ENCODE measurements at places on chromosomes 6 and 20.

DNA sequence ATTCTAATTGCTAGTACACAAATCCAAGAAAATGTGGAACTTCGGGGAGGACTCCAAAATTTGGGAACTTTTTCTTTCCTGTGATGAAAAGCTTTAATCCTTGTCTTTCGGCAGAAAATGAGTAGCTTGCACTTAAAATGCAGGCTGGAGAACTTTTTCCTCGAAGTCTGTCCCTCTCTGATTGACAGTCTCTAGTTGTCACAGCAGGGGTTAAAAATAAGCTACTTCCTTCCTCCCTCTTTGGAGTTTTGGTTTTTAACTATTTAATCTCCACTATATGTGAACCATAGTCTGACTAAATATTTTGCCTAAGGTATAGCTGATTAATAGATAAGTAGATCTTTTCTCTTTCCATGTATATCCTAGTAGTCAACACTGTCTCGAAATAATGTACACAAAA lies 66.8 kb upstream of the MBOAT1 start:
- DNase-seq = no peak
- H3K36me3 ChIP-seq = no peaks in the 10 kb centered on the region
- no peak overlapping the region for H3K4me3 ChIP-seq
- no peaks in the 10 kb centered on the region for H3K27me3 ChIP-seq
- H3K4me1 ChIP-seq = no peaks in the 10 kb centered on the region

GRCh38 chr6:32271429-32271828 lies 47.6 kb upstream of the NOTCH4 start:
- no peak for DNase-seq
- H3K36me3 ChIP-seq = no peaks in the 10 kb centered on the region
- peak overlapping the region; percentile 71 for H3K27ac ChIP-seq
- H3K27me3 ChIP-seq = no peaks in the 10 kb centered on the region

- no peaks in the 10 kb centered on the region for H3K36me3 ChIP-seq
- no peak overlapping the region for H3K4me3 ChIP-seq
- H3K27ac ChIP-seq = no peak overlapping the region
Observed at GRCh38 chr6:117138425-117138824, 126.9 kb upstream of the VGLL2 start.

GRCh38 chr6:118468682-118469465 lies 79.2 kb upstream of the PLN start:
- no peak overlapping the region for H3K4me3 ChIP-seq
- DNase-seq = no peak
- H3K36me3 ChIP-seq = peaks cover 29% of the 10 kb centered on the region
- no peaks in the 10 kb centered on the region for H3K27me3 ChIP-seq

GRCh38 chr6:82959385-82959941 lies 106.2 kb downstream of the UBE3D start:
- no peaks in the 10 kb centered on the region for H3K36me3 ChIP-seq
- H3K27me3 ChIP-seq = no peaks in the 10 kb centered on the region
- H3K4me1 ChIP-seq = no peaks in the 10 kb centered on the region
- H3K4me3 ChIP-seq = no peak overlapping the region
- no peak for DNase-seq

- no peak for DNase-seq
- no peaks in the 10 kb centered on the region for H3K4me1 ChIP-seq
- H3K27ac ChIP-seq = no peak overlapping the region
- H3K4me3 ChIP-seq = no peak overlapping the region
Observed at GRCh38 chr6:124400261-124400999, 561.8 kb upstream of the RNF217 start.

GRCh38 chr6:121884091-121884490 lies 448.6 kb downstream of the GJA1 start:
- H3K36me3 ChIP-seq = no peaks in the 10 kb centered on the region
- no peak overlapping the region for H3K4me3 ChIP-seq
- no peaks in the 10 kb centered on the region for H3K4me1 ChIP-seq
- DNase-seq = no peak
- no peaks in the 10 kb centered on the region for H3K27me3 ChIP-seq

GRCh38 chr6:165820407-165820806 lies 157.4 kb upstream of the PDE10A start:
- H3K27ac ChIP-seq = no peak overlapping the region
- no peaks in the 10 kb centered on the region for H3K36me3 ChIP-seq
- peaks cover 25% of the 10 kb centered on the region for H3K27me3 ChIP-seq
- H3K4me1 ChIP-seq = no peaks in the 10 kb centered on the region
- DNase-seq = no peak

- H3K27ac ChIP-seq = no peak overlapping the region
- H3K36me3 ChIP-seq = no peaks in the 10 kb centered on the region
- no peak overlapping the region for H3K4me3 ChIP-seq
- H3K4me1 ChIP-seq = no peaks in the 10 kb centered on the region
- DNase-seq = no peak
Observed at GRCh38 chr6:87995461-87995860, 52.2 kb upstream of the SPACA1 start.

All from spleen (tissue), 13 donors.